ENCODE measurements at places on chromosomes 5 and 9. TPM values are rescaled to one million over a fixed set of nuclear protein-coding genes. Genes with fewer than 3 reads are reported as not detected.

DNA sequence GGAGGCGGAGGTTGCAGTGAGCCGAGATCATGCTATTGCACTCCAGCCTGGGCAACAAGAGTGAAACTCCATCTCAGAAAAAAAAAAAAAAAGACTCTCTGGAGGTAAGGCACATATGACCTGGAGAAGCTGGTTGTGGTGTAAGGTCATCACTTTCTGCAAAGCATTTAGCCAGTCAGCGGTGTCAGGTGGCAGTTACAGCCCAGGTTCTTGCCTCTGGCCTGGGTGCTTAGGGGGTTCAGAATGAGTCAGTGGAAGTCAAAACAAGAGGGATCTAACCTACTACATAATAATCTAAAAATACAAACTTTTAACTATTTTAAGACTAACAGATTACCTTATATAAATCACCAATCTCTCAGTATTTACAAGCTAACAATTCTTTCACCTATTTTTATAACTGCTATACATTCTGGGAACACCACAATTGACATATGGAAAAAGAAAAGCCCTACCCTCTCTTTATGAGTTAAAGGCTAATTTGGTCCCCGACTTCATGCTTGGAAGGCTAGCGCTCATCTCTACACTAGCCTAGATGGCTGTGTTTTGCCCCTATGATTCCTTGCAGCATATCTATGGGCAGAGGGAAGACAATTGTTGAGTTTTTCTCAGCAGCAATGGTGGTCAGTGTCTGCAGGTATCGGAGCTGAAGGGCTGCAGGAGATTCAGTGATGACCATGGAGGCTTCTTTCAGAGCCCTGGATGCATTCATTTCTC, 29.2 kb downstream of the STOM start:
- no peak overlapping the region for H3K27ac ChIP-seq
- no peaks in the 10 kb centered on the region for H3K36me3 ChIP-seq

DNA sequence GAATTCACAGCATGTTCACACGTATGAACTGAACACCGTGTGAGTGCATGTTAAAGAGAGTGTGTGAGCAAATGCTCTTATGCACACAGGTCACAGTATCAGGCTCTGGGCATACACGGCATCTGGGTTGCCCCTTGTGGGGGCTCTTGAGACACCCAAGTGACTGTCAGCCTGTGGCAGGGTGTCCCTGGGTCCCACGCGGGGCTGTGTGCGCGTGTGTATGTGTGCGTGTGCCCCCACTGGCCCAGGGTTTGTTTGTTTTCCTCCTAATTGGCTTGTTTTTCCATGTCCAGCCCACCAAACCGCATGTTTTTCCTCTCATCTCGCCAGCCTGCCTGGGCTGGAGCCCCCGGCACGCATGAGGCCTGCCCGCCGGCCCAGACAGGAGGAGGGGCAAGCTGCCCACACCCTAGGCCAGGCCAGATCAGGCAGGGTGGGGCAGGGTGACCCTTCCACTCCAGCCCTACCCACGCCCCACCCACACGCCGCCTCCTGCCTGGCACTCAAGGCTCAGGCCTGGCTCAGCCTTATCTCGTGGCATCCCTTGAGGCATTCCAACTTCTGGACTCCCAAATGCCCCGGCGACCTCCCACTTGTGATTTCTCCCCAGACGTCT, 28.8 kb downstream of the CNTFR start:
- peaks cover 5% of the 10 kb centered on the region for H3K4me1 ChIP-seq
- DNase-seq = no peak
- peaks cover 3% of the 10 kb centered on the region for H3K27me3 ChIP-seq
- H3K36me3 ChIP-seq = no peaks in the 10 kb centered on the region

The CCDC112 gene
- 8.6 TPM for total RNA-seq

The FOXD4L5 gene
- not detected for total RNA-seq

All from breast epithelium (tissue), 4 donors.